ENCODE measurements at places on chromosomes 12 and 14.

DNA sequence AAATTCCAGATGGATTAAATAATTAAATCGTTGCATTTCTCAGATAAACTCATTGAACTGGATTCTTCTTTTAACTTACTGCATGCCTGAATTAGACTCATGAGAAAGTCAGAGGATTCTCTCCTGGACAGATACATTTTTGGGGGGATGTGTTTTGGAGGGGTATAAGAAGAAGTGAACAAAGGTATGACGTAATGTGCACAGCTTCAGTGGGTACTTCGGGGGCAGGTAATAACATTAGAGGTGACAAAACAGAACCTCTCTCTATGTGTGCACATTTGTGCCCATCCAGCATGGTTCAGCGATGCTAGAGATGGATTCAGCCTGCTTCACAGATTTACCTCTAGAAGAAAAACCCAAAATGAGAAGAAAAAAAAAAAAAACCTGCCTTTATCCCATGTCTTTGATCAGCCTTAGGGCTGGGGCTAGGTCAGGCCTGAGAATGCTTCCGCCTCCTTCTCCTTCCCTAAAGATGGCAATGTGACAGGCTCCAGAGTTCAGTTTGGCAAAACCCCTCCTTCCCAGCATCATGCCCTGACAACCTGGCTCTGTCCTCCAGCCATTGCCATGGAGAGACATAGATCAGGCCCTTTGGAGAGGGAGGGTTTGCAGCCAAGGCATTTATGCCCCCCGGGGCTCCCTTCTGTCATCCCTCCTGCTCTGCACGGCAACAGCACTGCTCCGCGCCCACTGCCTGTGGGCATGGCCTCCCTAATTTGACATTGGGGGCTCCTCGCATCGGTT, 166.7 kb downstream of the KCNA5 start:
- no peak for DNase-seq

DNA sequence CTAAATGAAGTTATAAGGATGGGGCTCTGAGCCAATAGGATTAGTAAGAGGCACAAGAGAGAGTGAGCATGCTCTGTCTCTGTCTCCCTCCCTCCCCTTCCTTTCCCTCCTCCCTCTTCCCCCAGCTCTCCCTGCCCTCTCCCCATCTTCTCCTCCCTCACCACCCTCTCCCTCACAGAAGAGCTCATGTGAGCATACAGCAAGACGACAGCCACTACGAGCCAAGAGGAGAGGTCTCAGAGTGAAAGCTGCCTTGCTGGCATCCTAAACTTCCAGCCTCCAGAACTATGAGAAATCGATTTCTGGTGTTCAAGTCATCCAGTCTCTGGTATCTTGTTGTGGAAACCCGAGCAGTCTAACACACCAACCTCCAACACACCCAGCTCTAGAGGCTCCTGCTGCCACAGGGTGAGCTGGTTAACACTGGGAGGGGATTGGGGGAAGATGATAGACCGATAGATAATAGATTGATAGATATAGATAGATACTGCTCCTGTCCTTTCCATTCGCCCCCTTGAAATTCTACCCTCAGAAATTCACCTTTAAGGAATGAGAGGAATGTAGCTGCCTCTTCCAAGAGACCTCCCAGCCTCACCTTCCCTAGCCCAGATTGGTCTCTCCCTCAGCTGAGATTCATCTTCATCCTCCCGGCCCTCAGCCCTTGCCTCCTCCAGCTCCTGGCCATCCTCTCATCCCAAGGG, 25.8 kb upstream of the ACTN1 start:
- DNase-seq = no peak

- no peak for DNase-seq
Observed at GRCh38 chr12:3712209-3712992, 40.5 kb downstream of the CRACR2A start.

DNA sequence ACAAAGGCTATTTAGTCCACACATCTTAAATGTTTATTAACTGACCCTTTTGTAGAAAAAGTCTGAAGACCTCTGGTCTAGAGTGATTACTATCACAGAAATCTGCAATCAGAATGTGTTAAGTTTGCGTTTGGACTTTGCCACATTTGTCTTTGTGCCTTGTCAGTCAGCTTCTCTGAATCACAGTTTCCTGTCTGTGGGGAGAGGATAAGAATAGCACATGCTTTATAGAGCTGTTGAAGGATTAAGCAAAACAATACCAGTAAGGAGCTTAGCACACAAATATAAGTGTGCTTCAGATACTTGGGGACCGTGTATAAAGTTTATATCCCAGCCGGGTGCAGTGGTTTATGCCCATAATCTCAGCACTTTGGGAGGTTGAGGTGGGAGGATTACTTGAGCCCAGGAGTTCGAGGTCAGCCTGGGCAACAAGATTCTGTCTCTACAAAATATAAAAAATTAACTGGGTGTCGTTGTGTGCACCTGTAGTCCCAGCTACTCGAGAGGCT, 63.0 kb upstream of the BTG1 start:
- peak; percentile 44 for DNase-seq

- DNase-seq = no peak
Observed at GRCh38 chr12:105724641-105725040, 394.1 kb downstream of the C12orf75 start.

- no peak for DNase-seq
Observed at GRCh38 chr12:117967512-117967911, 1.3 kb downstream of the KSR2 start.

DNA sequence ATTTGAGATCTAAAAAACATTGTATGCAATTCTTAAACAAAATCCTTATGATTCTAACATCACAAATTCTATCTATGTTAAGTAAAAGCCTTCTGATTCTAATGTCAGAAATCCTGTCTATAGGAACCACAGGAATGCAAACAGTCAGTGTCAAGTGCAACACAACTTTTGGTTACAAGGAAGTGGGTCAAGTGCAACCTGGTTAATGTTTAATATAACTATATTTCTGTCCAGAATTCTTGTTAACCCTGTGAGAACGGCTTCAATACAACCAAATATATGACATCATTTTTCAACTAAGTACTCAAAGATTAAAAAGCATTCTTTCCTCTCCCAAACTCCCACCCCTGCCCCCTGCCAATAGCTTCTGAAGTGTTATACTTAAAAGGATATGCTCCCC, 107.9 kb upstream of the PLEKHA5 start:
- DNase-seq = no peak

- no peak for DNase-seq
Observed at GRCh38 chr14:92173668-92174067, 51.9 kb downstream of the CPSF2 start.

DNA sequence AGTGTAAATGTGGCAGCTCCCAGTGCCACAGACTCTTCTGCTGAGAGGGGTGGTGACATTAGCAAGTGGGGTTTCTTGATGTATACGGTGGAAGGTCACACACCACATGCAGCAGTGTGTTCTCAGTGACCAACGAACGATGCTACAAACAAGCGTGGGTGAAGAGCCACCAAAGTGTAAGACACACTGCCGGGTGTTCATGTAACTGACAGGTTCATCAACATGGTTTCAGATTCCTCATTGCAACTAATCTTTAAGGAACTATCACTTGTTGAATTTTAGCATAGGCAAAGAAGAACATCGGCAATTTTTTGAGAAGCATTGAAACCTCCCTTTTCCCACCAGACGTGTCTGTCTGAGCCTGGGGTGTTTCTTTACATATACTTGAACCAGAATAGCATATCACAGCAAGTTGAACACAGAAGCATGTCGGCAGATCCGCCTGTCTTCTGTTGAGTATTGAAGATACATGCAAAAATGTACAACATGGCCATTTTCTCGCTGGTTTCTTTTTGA, 58.8 kb downstream of the PPP2R5C start:
- peak; percentile 62 for DNase-seq

GRCh38 chr12:100371146-100371545, 14.3 kb downstream of the SLC17A8 start:
- DNase-seq = no peak

- no peak for DNase-seq
Observed at GRCh38 chr12:123139926-123140675, 10.8 kb downstream of the PITPNM2 start.

- DNase-seq = peak; percentile 57
Observed at GRCh38 chr14:102593061-102593824, 794 bp downstream of the RCOR1 start.

- DNase-seq = no peak
Observed at GRCh38 chr14:53493860-53494259, 340.7 kb upstream of the DDHD1 start.

DNA sequence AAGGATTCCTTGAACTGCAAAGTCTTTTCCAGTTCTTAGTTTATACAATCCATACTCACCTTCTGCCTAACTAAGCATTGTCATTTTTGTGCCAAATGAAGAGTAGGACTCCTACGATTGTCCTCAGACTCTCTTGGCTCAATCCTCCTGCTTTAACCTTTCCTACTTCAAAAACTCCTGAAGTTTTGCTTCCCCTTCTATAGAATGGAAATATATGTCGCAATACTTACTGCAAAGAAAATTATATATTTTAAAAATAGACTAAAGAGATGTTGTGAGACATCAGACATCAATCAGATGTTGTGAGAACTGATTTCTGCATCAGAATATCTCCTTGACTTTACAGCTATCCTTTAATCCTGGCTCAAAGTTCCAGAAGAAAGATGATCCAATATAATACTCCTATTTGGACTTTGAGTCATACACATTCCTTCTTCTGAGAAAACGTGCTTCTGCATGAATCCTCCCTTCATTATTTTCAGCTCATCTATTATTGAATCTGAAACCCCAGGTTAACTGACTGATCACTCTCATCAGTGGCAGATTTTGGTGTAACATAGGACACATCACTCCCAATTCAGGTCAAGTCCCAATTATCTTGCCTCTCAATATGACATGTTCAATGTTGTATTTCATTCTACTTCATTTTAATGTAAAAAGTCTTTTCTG, 48.8 kb downstream of the A2M start:
- no peak for DNase-seq

DNA sequence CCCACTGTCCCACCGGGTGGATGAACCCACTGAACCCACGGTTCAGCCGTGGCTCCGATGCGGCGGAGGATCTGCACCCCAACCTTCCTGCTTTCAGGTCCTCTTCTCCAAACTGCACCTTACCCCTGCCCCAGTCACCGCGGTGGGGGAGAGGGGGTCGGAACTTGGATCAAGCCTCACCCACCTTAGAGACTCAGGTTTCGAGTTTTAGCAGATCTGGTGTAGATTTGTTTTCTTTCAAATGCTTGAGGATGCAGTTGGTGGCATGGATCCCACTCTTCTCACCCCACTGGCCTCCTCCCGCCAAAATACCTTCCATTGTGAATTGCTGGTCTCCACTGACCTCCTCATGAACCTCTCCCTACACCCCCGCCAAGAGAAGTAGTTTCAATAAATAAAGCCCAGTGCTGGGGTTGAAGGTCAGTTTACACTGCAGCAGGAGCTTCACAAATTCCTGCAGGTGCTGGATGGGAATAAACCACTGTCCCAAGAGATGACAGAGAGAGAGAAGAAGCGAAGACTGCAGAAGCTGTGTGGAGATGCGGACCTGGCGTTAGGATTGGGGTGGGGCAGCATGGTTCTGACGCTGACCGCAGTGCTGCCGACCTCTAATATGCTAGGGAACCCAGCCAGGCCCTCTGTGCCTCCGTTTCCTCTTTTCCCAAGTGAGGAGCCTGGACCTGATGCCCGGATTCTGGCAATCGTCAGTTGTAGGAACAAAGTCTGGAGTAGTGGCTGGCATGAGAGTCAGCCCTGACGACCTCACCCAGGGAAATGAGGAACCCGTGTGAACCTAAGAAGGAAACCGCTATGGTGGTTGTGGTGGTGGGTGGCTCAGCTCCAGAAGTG, 7.4 kb downstream of the TTC6 start:
- no peak for DNase-seq

- DNase-seq = no peak
Observed at GRCh38 chr12:7144414-7145120, 14.4 kb downstream of the CLSTN3 start.

GRCh38 chr12:25993901-25994651, 35.6 kb downstream of the RASSF8 start:
- DNase-seq = no peak

- DNase-seq = no peak
Observed at GRCh38 chr12:131442337-131442918, 268.5 kb upstream of the SFSWAP start.

DNA sequence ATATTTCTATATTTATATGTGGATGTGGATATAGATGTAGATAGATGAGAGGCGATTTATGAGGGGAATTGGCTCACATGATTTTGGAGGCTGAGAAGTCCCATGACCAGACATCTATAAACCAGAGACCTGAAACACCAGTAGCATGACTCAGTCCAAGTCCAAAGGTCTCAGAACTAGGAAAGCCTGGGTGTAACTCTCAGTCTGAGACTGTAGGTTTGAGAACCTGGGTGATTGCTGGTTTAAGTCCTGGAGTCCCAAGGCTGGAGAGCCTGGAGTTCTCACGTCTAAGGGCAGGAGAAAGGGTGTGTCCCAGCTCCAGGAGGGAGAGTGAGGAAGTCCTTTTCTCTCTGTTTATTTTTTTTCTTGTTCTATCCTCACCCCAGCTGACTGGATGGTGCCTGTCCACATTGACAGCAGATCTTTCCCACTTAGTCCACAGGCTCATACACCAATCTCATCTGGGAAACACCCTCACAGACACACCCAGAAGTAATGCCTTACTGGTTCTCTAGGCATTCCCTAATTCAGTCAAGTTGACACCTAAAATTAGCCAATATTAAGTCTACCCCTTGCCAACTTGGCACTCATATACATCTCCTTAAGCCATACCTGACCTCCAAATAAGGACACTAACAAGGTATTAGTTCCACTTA, 45.4 kb downstream of the EMP1 start:
- no peak for DNase-seq

- DNase-seq = no peak
Observed at GRCh38 chr14:38187528-38187927, 20.2 kb upstream of the SSTR1 start.

DNA sequence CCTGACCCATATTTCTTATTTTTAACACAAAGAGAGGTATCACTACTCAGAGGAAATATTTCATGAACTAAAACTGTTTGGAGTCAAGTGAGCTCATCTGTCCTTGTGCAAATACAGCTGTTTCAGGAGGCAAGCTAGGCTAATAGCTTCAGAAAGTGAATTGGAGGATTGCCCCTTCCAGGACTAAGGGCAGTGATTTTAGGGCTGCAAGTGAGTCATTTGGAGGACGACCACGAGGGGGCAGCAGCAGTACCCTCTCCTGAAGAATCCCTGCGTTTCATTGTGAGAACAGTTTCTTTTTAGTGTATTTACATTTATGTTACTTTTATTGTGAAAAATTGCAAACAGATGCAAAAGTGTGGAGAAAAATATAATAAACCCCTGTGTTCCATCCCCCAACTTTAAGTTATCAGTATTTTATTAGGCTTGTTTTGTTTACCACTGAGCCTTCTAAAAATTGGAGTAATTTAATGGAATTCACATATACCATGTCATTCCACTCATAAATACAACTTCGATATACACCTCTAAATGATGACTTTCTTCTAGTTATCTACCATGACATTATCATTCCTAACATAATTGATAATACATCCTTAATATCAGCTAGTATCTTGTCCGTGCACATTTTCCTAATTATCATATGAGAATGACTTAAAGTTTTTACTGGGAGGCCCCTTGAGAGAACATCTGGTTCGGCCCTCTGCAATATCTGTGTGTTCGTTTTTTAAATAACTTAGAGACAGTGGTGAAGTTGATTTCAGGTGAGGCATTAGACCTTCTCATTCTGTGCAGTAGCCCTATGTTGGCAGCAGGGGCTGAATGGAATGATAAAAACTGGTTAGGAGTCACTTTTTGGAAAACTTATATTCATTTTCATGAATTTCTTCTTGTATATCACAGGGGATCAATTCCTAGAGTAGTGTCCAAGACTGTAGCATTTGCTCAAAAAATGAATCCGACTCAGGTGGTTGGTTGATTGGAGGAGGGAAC, 13.7 kb downstream of the FOXJ2 start:
- DNase-seq = peak; percentile 83

Data from stimulated activated CD4-positive, alpha-beta T cell treated with anti-CD3 and anti-CD28 coated beads, Interleukin-4, amount 100 ng/mL, for 24 hours (primary cell).